Stimulated activated CD8-positive, alpha-beta memory T cell treated with anti-CD3 and anti-CD28 coated beads, Interleukin-2, amount 100 ng/mL, for 48 hours (primary cell): ENCODE measurements at places on chromosomes 2 and 18.

GRCh38 chr2:240644171-240644651, 18.9 kb downstream of the GPR35 start:
- DNase-seq = no peak

GRCh38 chr2:230660294-230661060, 52.2 kb upstream of the CAB39 start:
- no peak for DNase-seq

DNA sequence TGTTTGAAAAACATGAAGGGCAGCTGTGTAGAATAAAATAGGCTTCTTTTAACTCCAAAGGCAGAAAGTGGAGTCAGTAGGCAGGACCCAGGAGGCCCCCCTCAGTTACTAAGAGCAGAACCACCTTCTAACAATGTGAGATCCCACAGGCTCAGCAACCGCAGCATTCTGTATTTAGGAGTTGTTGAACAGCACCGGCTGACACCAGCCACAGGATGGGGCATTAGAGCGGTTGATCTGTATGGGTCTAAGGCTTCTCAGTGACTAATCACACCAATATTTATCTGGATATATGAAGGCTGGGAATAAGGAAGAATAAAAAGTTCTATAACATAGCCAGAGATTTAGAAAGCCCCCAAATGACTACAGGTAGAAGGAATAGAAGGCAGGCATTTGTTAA, 51.7 kb downstream of the MYO5B start:
- DNase-seq = no peak

- no peak for DNase-seq
Measured at GRCh38 chr2:100628506-100628905, 65.7 kb downstream of the PDCL3 start.

GRCh38 chr2:242004902-242005230, 135.3 kb downstream of the RTP5 start:
- DNase-seq = no peak

DNA sequence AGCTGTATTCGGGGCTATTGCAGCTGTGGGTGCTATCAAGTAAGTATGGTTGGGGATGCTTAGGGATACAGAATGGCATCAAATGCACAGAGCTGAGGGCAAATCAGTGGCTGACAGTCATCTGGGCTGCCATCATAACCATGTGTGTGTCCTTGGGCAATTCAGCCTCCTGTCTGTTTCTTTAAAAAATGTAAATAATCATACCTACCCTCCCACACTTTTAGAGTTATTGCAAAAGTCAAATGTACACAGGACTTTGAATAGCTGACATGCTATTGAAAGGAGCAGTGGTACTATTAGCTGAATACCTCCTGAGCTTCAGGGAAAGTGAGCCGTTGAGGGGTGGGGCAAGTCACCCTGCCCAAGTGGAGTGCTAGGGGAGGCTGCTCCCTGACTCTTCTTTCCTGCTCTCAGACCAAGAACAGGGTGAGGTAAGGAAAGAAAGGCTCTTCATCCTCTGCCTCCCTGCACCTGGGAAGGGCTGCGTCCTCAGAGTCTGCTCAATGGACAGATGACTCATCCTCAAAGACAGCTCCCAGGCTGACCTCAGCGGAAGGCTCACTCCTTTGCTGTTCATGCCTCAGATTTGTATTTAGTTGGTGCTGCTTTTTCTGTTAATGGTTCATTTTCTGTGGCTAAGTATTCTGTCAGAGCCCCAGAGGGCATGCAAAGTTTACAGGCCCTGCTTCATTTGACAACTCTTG, 54.9 kb upstream of the BZW1 start:
- DNase-seq = no peak

- DNase-seq = no peak
Measured at GRCh38 chr2:196481324-196481697, 158.2 kb upstream of the CCDC150 start.

- peak; percentile 38 for DNase-seq
Measured at GRCh38 chr18:44725300-44726058, 44.8 kb downstream of the SETBP1 start.

GRCh38 chr18:48954886-48955819, 4.4 kb upstream of the SMAD7 start:
- no peak for DNase-seq

GRCh38 chr2:233092432-233093165, 32.5 kb downstream of the INPP5D start:
- no peak for DNase-seq

DNA sequence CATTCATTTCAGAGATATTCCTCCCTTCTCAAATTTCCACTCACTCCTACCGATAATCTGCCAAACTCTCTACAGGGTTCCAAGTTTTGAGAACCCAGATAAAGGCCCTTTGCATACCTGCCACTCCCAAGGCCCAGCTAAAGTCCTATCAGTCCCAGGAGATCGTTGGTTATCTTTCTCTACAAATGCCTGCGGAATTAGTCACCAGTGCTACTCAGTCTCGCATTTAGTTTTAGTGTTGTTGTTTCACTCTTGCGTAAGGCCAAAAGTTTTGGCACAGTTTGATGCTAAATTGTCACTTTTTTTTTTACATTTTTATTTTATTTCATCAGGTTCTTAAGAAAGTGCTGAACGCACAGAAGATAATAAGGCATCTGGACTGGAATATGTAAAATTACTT, 29.2 kb upstream of the SETBP1 start:
- DNase-seq = no peak

GRCh38 chr2:46510598-46511177, 31.3 kb downstream of the TMEM247 start:
- no peak for DNase-seq

- DNase-seq = no peak
Measured at GRCh38 chr2:203623096-203623495, 83.3 kb upstream of the CD28 start.

DNA sequence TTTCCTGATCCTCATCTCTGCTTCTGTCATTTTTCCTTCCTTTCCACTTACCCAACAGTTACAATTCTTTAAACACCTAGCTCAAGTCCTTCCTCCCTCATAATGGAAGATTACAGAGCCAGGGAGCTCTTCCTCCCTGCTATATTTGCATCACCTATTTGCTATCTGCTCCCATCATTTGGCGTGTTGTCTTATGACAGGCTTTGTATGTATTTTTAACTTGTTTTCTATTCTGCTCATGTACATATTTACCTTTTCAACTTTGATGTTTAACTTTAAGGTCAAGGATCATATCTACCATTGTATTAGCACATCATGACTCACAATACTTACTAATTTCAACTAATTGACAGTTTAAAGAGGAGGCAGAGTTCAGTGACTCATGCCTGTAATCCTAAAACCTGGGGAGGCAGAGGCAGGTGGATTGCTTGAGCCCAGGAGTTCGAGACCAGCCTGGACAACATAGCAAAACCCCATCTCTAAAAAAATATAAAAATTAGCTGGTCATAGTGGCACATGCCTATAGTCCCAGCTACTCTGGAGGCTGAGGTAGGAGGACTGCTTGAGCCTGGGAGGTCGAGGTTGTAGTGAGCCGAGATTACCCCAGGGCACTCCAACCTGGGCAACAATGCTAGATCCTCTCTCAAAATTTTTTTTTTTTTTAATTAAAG, 308.0 kb upstream of the STON1 start:
- no peak for DNase-seq

GRCh38 chr18:46622451-46622850, 34.6 kb downstream of the LOXHD1 start:
- no peak for DNase-seq

DNA sequence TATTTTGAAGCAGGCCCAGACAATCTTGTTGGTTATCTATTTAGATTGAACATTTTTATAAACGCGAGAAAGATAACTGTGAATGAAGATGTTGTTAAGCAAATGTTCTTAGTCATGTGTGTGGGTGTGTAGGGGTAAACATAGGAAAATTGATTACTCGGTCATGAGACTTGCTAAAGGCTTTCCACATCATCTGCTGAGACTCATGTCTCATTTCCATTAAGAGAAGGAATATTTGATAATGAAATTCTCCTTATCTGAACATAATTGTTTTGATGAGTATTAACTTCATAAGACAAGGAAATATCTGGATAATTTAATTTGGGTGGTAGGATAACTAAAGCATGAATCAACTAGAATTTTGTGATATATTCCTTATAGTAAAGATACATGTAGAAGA, 19.7 kb downstream of the CCDC102B start:
- no peak for DNase-seq

GRCh38 chr2:165436559-165436958, 32.9 kb upstream of the CSRNP3 start:
- DNase-seq = no peak

- DNase-seq = no peak
Measured at GRCh38 chr2:239952251-239952650, 72.9 kb downstream of the NDUFA10 start.

DNA sequence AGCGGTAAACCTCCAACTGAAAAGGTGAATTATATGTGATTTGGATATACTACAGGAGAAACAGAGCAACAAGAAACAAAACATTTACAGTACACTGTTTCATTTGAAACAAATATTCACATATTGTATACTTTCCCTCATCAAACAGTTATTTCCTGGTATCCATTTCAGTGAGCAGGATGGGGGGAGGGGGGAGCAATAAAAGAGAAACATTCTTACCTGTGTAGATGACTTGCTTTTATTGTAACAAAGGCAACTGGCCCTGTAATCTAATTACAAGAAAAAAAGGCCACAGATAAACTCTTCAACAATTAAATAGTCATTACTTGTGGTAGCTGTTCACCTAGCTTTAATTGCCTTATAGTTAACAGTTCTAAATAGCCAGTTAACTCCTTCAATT, 3.9 kb upstream of the PPP1CB start:
- DNase-seq = no peak

- no peak for DNase-seq
Measured at GRCh38 chr2:39779341-39779851, 338 bp upstream of the THUMPD2 start.
